Stimulated activated CD4-positive, alpha-beta T cell treated with anti-CD3 and anti-CD28 coated beads, Interleukin-2, amount 100 ng/mL, for 24 hours (primary cell): ENCODE measurements at places on chromosomes 16 and 17.

- no peak for DNase-seq
Observed at GRCh38 chr17:31294231-31294630, 2.8 kb downstream of the OMG start.

DNA sequence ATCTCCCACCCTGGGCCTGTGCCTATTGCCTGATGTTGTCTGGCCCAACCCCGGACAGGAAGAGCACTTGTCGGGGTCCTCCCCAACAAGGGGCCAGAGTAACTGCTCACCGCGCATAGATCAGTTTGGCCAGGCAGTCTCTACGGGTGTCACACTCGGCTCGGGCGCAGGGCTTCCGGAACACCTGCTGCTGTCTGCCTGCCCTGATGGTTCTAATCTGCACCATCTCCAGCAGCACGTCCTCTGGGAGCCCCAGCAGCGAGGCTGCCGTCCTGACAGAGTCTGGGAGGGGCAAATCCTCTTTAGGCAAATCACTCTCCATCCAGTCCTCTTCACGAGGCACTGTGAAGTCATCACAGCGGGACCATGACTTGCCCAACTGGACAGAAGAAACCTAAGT lies 24.0 kb downstream of the MYO19 start:
- no peak for DNase-seq

- DNase-seq, result no peak
Observed at GRCh38 chr16:23857256-23857880, 21.6 kb downstream of the PRKCB start.

DNA sequence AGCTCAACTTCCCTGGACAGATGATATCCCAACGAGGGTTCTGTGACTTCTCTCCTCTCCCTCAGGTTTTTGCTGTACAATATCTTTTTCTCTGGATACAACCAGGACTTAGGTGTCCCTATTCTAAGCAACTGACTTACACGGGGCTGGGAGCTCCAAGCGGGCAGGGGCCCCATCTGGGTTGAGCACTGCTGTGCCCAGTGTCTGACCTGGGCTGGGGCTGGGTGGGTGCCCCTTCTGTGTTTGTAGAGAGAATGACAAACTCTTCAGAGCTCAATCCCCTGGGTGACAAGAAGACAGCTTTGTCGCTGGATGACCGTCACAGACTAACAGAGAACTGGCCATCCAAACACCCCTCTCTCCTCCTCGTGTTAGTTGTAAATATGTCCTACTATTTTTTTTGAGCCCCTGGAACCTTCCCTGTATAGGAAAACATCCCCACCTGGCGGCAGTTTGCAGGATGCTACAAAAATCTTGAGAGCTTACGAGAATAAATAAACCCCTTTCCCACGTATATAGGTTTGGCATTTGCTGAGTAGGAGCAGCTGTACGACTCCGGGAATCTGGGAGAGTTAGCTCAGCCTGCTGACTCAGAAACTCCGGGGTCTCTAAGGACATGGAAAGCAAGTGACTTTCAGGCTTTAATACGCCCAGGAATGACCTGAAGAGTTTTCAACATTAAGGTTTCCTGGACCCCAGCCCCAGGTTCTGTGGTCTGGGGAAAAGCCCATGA lies 23.7 kb upstream of the RCVRN start:
- no peak for DNase-seq

GRCh38 chr16:47258874-47259461 lies 115.2 kb upstream of the NETO2 start:
- no peak for DNase-seq

DNA sequence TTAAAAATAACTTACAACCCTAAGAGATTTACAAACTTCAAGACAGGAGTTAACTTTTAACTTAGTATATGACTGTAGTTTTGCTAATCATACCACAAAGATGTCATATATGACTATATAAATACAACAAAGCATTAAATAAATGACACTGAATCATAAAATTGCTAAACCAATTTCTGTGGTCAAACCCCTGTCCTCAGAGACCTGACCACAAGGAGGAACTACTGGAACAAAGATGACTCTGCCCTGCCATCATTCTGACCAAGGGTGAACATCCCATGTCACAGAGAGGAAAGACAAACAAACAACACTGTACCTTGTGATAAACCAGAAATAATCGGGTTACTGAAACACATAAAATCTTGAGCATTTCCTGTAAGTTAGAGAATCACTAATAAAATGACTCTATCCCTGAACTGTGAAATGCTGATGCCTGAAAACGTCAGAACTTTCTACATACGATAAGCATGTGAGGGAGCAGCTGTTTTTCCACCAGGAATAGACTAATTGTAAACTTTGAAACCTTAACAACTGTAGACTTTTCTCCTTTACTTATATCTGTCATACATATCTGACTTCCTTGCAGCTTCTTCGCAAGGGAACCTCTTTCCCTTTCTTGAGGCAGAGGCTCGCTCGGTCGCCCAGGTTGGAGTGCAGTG lies 47.9 kb downstream of the WDR59 start:
- no peak for DNase-seq
